ENCODE measurements at places on chromosomes 11 and 22.

- H3K36me3 ChIP-seq = no peaks in the 10 kb centered on the region
- H3K27me3 ChIP-seq = no peaks in the 10 kb centered on the region
- no peak for DNase-seq
- H3K27ac ChIP-seq = no peak overlapping the region
These were observed 144.9 kb downstream of the ARHGAP42 start for GRCh38 chr11:100831929-100832494.

DNA sequence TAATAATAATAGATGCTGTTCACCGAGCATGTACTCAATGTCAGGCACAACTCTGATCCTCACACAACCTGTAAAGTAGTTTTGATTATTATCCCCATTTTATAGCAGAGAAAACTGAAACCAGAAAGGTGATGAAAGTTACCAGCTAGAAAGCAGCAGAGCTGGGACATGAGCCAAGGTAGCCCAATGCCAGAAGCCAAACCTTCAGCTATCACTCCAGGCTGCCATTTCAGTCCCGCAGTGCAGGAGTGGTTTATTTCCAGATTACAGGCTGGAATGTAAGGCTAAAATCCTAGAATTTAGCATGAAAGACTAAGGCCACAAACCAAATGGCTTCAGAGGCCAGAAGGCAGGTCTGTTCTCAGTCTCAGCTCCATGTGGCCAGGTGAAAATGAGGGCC is 108.8 kb downstream of the TENM4 start:
- H3K4me3 ChIP-seq = no peak overlapping the region
- no peak for DNase-seq
- H3K36me3 ChIP-seq = no peaks in the 10 kb centered on the region
- H3K27ac ChIP-seq = no peak overlapping the region
- H3K27me3 ChIP-seq = peaks cover 30% of the 10 kb centered on the region

GRCh38 chr11:126149759-126150625 is 61.5 kb downstream of the RPUSD4 start:
- H3K36me3 ChIP-seq = no peaks in the 10 kb centered on the region
- no peak overlapping the region for H3K27ac ChIP-seq
- DNase-seq = no peak
- peaks cover 10% of the 10 kb centered on the region for H3K4me1 ChIP-seq
- H3K4me3 ChIP-seq = no peak overlapping the region

DNA sequence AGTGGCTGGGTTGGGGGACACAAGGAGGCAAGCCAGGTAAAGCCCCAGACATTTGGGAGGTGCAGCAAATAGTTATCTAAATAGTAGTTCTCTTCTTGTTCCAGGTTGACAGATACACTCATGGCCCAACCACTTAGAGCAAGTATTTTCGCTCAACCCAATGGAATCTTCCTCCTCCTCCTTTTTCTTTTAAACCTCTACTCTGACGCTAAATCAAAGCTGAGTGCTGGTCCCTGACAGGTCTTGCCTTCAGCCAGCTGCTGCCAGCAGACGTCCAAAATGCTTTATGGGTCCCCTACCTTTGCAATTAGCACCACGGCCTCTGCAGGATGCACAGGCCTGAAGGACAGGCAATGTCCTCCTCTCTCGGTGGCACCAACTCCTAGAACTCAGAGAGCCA is 558.5 kb downstream of the MIAT start:
- H3K4me1 ChIP-seq = peaks cover 8% of the 10 kb centered on the region
- no peak for DNase-seq
- H3K36me3 ChIP-seq = no peaks in the 10 kb centered on the region

GRCh38 chr22:28714043-28714628 is 27.5 kb downstream of the CHEK2 start:
- peaks cover 17% of the 10 kb centered on the region for H3K36me3 ChIP-seq
- peaks cover 7% of the 10 kb centered on the region for H3K4me1 ChIP-seq
- no peak overlapping the region for H3K4me3 ChIP-seq
- no peak overlapping the region for H3K27ac ChIP-seq

- H3K4me1 ChIP-seq = peaks cover 8% of the 10 kb centered on the region
- H3K36me3 ChIP-seq = no peaks in the 10 kb centered on the region
- no peak overlapping the region for H3K27ac ChIP-seq
- no peak for DNase-seq
- H3K4me3 ChIP-seq = no peak overlapping the region
These were observed 559.1 kb downstream of the MIAT start for GRCh38 chr22:27216444-27216843.

DNA sequence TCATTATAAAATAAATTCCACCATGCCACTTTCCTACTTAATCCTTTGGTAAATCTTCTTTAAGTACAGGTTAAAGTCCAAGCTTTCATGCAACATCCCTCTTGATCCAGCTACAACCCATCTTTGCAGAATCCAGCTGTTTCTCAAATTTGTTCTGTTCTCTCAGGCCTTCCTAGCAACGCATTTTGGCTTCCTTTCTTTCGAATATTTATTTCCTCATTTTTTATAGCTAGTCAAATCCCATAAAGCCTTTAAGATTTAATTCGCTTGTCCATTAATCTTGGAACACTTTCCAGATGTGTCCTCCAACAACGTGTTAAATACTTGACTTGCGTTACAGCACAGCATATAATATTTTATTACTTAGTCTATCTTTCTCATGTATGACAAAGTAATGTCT is 600.1 kb upstream of the CHORDC1 start:
- no peaks in the 10 kb centered on the region for H3K36me3 ChIP-seq
- no peak for DNase-seq
- H3K27ac ChIP-seq = no peak overlapping the region

DNA sequence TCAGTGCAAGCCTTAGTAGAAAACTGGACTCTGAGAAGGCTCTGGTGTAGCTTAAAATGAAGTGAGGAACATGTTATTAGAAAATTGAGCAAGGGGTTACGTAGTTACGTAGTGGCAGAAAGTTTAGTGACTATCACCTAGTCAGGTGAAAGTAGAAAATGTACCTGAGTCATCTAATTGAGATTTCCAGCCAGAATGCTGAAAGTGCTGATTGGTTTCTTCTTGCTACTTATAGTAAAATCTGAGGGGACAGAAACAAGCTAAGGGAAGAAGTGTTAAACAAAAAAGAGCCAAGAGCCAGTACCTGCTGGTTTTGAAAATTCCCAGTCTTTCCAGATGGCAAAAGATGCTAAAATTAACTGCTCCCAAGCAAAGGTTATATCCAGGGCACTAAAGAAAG is 29.4 kb downstream of the ZNF280B start:
- no peaks in the 10 kb centered on the region for H3K36me3 ChIP-seq
- DNase-seq = no peak
- no peaks in the 10 kb centered on the region for H3K4me1 ChIP-seq
- no peaks in the 10 kb centered on the region for H3K27me3 ChIP-seq
- H3K27ac ChIP-seq = no peak overlapping the region

GRCh38 chr22:31828739-31829138 is 74.9 kb downstream of the DEPDC5 start:
- H3K27me3 ChIP-seq = no peaks in the 10 kb centered on the region
- H3K4me3 ChIP-seq = no peak overlapping the region
- DNase-seq = no peak
- H3K36me3 ChIP-seq = peaks cover 7% of the 10 kb centered on the region
- H3K4me1 ChIP-seq = peaks cover 27% of the 10 kb centered on the region

- H3K27me3 ChIP-seq = no peaks in the 10 kb centered on the region
- no peak for DNase-seq
- no peak overlapping the region for H3K4me3 ChIP-seq
- H3K27ac ChIP-seq = no peak overlapping the region
- no peaks in the 10 kb centered on the region for H3K36me3 ChIP-seq
- no peaks in the 10 kb centered on the region for H3K4me1 ChIP-seq
These were observed 423.7 kb upstream of the CADM1 start for GRCh38 chr11:115927823-115928329.

- H3K36me3 ChIP-seq = no peaks in the 10 kb centered on the region
- H3K4me3 ChIP-seq = no peak overlapping the region
- H3K27ac ChIP-seq = no peak overlapping the region
- no peaks in the 10 kb centered on the region for H3K4me1 ChIP-seq
These were observed 306.8 kb downstream of the CADM1 start for GRCh38 chr11:115197433-115197832.

DNA sequence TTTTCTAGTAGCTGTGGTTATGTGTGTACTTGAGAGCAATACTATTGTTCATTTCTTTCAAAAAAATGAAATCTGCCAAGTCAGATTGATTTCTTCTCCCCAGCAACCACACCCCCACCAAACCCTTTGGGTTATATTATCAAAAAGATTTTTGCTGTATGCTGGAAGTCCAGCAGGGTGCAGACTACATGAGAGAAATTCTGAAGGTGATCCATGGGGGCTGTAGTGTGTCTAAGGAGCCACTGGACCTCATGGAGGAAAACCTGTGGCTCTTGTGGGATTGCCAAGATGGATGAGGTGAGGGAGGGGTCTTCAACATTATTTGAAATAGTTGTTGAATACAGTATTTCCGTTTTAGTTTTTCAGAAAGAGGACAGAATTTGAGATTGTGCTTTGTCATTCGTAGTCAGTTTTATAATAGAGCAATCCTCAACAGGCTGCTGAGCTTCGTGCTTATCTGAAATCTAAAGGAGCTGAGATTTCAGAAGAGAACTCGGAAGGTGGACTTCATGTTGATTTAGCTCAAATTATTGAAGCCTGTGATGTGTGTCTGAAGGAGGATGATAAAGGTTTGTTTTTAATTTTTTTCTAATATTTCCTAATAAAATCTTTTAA is 3.1 kb downstream of the EIF3M start:
- H3K4me3 ChIP-seq = no peak overlapping the region
- no peaks in the 10 kb centered on the region for H3K27me3 ChIP-seq
- H3K4me1 ChIP-seq = peaks cover 8% of the 10 kb centered on the region
- DNase-seq = peak; percentile 29
- peaks cover 30% of the 10 kb centered on the region for H3K36me3 ChIP-seq

DNA sequence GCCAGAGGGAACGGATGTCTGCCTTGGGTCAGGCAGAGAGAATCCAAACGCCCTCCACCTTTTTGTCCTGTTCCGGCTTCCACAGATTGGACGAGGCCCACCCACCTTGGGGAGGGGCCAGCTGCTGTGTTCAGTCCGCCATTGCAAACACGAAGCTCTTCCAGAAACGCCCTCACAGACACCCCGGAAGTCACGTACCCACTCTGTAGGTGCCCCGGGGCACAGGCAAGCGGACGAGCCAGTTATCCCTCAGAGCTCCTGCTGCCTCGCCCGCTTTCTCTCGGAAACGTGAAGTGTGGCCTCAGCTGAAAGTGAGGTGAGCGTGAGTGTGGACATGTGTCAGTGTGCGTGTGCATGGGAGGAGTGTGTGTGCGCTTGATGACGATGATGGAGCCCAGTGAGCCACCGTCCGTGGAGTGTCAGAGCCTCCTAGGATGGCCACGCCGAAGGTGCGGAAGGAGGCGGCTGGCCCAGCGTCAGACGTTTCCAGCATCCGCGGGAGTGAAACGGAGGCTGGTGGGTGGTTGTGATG is 869.2 kb downstream of the TBC1D22A start:
- peak overlapping the region; percentile 79 for H3K27ac ChIP-seq
- H3K4me3 ChIP-seq = peak overlapping the region; percentile 79
- peak; percentile 65 for DNase-seq
- no peaks in the 10 kb centered on the region for H3K36me3 ChIP-seq

DNA sequence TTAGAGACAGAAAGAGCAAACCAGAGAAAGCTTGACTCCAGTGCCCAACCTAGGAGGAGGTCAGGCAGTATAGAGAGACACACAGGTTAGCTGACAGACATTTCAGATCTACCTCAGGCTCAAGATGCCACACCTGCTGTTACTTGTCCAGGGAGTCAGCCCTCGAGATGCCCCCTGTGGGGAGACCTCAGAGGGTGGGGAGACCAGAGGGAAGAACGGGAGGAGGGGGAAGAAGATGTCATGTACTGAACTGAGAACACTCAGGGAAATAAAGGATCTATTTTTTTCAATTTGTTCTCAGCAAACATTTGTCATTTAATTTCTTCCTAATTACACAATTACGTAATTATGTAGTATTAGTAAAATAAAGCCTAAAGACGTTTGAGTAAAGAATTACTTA is 196.3 kb upstream of the CADM1 start:
- no peaks in the 10 kb centered on the region for H3K4me1 ChIP-seq
- DNase-seq = no peak
- H3K36me3 ChIP-seq = no peaks in the 10 kb centered on the region
- no peaks in the 10 kb centered on the region for H3K27me3 ChIP-seq
- no peak overlapping the region for H3K4me3 ChIP-seq

DNA sequence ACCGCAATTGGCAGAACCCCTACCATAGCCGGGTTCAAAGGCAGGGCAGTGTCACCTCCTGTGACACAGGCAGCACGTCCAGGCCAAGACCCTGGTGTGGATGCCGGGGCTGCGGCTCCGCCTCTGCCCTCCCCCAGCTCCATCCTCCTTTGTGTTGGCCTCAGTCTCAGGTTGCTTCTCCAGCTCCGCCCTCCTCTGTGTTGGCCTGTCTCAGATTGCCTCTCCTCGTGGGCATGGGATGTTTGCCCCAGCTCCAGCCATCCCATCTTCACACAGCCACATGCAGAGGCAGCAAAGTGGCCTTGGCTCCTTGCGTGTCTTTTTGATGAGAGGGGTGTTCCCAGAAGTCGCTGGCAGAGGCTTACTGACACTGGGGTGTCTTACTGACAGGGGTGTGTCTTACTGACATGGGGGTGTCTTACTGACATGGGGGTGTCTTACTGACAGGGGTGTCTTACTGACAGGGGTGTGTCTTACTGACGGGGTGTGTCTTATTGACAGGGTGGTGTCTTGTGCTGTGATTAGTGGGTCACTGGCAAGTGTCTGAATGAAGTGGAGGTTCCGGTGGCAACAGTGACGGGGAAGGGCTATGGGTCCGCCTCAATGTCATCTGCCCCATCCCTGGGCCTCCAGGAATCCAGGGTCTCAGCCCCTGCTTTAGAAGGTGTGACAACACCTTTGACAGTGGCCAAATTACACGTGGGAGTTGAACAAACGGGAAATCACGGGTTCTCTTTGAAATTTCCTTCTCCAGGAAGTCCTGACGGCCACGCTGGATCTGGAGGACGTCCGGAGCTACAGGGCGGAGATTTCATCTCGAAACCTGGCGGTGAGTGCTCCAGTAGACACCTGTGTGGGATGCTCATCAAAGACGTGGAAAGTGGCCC is 24.9 kb downstream of the NADSYN1 start:
- peaks cover 3% of the 10 kb centered on the region for H3K36me3 ChIP-seq
- DNase-seq = no peak
- H3K4me3 ChIP-seq = no peak overlapping the region
- H3K27ac ChIP-seq = no peak overlapping the region

DNA sequence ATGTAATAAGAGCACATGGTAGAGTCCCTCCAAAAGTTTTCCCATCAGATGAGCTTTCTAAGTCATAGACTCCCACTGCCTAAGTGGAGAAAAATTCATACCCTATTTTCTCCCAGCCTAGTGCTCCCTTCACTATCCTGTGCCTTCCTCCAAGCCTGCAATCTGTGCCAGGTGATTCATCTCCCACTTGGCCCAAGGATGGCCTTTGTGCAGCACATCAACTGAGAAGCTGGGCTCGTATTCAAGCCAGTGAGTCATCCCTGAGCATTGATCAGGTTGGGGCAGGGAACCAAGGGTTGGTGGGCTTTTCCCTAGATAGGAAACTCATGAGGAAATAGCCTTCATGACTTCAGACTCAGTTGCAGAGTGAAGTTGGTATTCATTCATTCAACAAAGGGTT is 64.6 kb downstream of the PANX1 start:
- H3K4me3 ChIP-seq = no peak overlapping the region
- no peak for DNase-seq
- H3K27me3 ChIP-seq = no peaks in the 10 kb centered on the region
- H3K36me3 ChIP-seq = no peaks in the 10 kb centered on the region
- H3K4me1 ChIP-seq = no peaks in the 10 kb centered on the region
- no peak overlapping the region for H3K27ac ChIP-seq

Measured in HCT116 (cell line).